ENCODE measurements at places on chromosomes 5 and 9.

DNA sequence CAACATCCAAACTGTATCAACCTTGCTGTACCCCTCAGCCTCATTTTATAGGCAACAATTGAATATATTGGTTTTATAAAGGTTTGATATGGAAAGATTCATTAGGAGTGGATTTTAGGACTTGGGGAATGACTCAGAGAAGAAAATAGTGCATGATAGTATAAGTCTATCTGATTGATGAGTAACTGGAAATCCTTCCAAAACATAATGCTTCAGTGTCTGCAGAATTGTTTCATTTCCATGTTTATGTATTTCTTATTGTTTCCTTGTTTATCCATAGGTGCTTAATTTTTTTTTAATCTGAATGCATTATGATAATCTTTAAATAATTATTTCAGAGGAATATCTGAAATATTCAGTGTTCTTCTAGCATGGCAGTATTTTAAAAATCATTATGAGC lies 12.6 kb downstream of the JAK2 start:
- H3K27ac ChIP-seq = no peak overlapping the region
- no peaks in the 10 kb centered on the region for H3K27me3 ChIP-seq
- no peaks in the 10 kb centered on the region for H3K4me1 ChIP-seq
- DNase-seq = no peak
- peaks cover 13% of the 10 kb centered on the region for H3K36me3 ChIP-seq

GRCh38 chr5:179455320-179455719 lies 95.0 kb upstream of the RUFY1 start:
- no peak for DNase-seq
- peaks cover 10% of the 10 kb centered on the region for H3K27me3 ChIP-seq
- H3K36me3 ChIP-seq = no peaks in the 10 kb centered on the region
- no peaks in the 10 kb centered on the region for H3K4me1 ChIP-seq

DNA sequence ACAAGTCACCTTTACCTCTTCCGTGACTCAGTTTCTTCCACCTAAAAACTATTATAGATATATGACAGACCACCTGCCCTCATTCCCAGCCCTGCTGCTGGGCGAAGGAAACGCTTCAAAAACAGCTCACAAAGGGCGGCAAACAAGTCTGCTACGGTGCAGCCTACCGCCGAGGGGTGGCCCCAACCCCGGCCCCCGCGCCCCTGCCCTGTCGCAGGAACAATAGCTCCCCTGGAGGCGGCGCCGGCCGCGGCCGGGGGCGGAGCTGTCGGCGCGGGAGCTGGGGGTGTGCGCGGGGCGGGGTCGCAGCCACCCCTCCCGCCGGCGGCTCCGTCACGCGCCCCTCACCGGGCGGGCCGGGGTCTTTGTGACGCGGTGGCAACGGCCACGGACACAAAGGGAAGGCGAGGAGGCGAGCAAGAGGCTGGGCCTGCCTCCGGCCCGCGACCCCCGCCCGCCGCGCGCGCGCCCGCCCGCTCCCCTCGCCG lies at the start of gene TMEFF1:
Gene TMEFF1, plus strand, starts transcription at position 362 of the 488 bp plus-strand sequence. CDS start 396 bp downstream, outside the sequence.
- H3K27ac ChIP-seq = peak within 1 kb of the TSS; percentile 73
- DNase-seq = peak; percentile 77
- peak within 1 kb of the TSS; percentile 74 for H3K4me3 ChIP-seq
- no peaks in the 10 kb centered on the region for H3K27me3 ChIP-seq
- H3K36me3 ChIP-seq = no peaks in the 10 kb centered on the region
- peaks cover 14% of the 10 kb centered on the region for H3K4me1 ChIP-seq

GRCh38 chr9:100669968-100670367 lies 92.1 kb downstream of the CAVIN4 start:
- no peaks in the 10 kb centered on the region for H3K4me1 ChIP-seq
- H3K27me3 ChIP-seq = peaks cover 3% of the 10 kb centered on the region
- no peak for DNase-seq
- no peaks in the 10 kb centered on the region for H3K36me3 ChIP-seq

- H3K36me3 ChIP-seq = peaks cover 4% of the 10 kb centered on the region
- DNase-seq = no peak
- no peak overlapping the region for H3K4me3 ChIP-seq
- H3K27me3 ChIP-seq = no peaks in the 10 kb centered on the region
- H3K4me1 ChIP-seq = peaks cover 33% of the 10 kb centered on the region
- peak overlapping the region; percentile 51 for H3K27ac ChIP-seq
These were observed 49.4 kb upstream of the SPATA31C2 start for GRCh38 chr9:88187631-88188030.

GRCh38 chr5:177592010-177592834 lies at the start of gene TMED9:
Gene TMED9 (plus strand): TSS chr5:177592203. CDS start chr5:177592215, 12 bp downstream.
- peaks cover 14% of the 10 kb centered on the region for H3K4me1 ChIP-seq
- H3K4me3 ChIP-seq = peak within 1 kb of the TSS; percentile 98

GRCh38 chr5:50886657-50887345 lies 220.4 kb downstream of the PARP8 start:
- H3K36me3 ChIP-seq = no peaks in the 10 kb centered on the region
- H3K4me1 ChIP-seq = peaks cover 8% of the 10 kb centered on the region
- no peak for DNase-seq
- no peak overlapping the region for H3K27ac ChIP-seq

DNA sequence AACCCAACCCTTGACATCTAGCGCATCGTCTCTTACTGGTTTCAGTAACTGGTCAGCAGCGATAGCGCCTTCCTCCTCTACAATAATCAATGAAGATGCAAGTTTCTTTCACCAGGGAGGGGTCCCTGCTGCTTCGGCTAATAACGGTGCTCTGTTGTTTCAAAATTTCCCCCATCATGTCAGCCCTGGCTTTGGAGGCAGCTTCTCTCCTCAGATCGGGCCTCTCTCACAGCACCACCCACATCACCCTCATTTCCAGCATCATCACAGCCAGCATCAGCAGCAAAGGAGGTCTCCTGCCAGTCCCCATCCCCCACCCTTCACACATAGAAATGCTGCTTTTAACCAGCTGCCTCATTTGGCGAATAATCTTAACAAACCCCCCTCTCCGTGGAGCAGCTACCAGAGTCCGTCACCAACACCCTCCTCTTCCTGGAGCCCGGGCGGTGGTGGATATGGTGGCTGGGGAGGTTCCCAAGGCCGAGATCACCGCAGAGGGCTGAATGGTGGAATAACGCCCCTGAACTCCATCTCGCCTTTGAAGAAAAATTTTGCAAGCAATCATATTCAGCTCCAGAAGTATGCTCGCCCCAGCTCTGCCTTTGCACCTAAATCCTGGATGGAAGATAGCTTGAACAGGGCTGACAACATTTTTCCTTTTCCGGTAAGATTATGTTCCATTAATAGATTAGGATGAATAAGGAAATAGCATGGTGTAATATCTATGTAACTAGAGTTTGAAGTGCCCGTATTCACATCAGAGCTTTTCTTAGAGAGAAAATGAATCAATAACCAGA lies 2.2 kb downstream of the CPEB4 start:
- H3K27me3 ChIP-seq = peaks cover 13% of the 10 kb centered on the region
- peak overlapping the region; percentile 55 for H3K4me3 ChIP-seq
- no peaks in the 10 kb centered on the region for H3K36me3 ChIP-seq
- no peak overlapping the region for H3K27ac ChIP-seq
- DNase-seq = no peak

- peaks cover 41% of the 10 kb centered on the region for H3K4me1 ChIP-seq
- H3K4me3 ChIP-seq = no peak overlapping the region
- H3K27ac ChIP-seq = no peak overlapping the region
These were observed 41.2 kb upstream of the COL5A1 start for GRCh38 chr9:134600371-134600770.

- H3K4me3 ChIP-seq = peak overlapping the region; percentile 1
- DNase-seq = no peak
- peaks cover 47% of the 10 kb centered on the region for H3K4me1 ChIP-seq
- peaks cover 6% of the 10 kb centered on the region for H3K36me3 ChIP-seq
- H3K27me3 ChIP-seq = no peaks in the 10 kb centered on the region
These were observed 316.5 kb downstream of the BNC2 start for GRCh38 chr9:16553869-16554540.
